T-helper 2 cell treated with Interferon-gamma antibody and Interleukin-4, amounts not matched to agents 5 μg/mL and 100 μg/mL, for 36 hours (primary cell): ENCODE measurements at places on chromosomes 3 and 15.

DNA sequence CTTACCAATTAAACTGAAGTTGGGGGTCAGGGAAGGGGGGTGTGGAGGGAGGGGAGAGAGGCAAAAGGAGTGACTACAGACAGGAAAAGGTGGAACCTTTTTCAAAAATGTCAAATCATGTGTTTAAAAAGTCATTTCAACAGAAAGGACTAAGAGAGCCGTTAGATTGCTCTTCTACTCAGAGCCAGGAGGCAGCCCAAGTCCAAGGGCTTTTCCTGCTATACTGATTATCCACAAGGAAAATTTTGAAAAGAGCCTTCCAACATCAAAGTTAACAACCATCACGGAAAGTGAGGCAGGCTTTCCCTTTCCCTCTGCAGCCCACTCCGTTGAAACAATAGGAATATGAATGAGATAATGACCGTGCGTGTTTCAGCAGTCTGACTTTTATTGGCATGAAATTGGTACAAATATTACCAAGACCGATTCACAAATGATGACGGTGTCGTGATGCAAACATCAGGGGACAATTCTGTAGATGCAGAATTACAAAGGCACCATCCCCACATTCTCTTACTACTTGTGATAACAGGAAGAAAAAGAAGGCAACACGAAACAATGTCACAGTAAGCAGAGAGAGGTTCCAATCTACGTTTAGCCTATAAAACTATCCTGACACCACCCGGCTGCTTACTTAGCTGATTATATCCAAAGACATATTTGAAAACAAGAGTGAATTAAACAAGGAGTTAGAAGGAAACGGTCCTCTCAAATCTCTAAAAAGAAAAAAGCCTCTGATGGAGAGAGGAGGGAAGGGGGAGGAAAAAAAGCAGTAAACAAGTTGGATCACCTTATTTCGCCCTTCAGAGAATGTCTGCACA lies 453.7 kb downstream of the FOXP1 start:
- DNase-seq, result no peak

DNA sequence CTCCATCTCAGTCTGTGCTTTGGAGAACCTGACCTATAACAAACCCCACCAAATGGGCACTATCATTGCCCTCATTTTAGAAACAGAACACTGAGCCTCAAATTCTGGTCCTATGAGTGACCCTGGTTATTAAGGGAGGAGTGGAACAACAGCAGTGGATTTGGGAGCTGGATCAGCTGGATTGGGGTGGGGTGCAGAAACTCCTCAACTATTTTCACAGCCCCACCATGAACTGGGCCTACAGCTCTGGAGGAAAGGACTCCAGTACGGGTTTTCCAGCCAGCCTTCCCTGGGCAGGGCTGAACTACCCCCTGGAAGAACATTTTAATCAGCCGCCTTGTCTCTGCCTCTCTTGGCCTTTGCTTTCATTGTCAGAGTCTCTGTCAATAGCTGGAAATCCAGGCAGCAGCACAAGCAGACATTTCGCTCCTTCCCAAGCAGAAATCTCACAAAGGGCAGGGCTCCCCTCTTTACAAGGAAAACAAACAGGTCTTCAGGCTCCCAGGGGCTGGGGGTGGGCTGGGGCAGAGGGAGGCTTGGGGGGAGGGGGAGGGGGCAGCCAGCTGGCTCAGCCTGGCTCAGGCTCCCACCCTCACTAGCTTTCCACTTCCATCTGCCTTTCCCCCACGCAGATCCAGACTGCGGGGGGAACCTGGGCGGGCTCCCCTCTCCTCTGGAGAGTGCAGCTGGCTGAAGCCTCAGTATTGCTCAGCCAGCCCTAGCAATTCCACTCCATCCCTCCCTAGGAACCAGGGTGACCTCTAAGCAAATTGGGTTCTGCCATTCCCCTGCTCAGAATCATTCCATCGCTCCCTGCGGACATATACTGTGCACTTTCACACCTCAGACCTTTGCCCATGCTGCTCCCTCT lies 13.7 kb upstream of the TLE3 start:
- DNase-seq, result no peak

GRCh38 chr3:49803465-49804140 lies 542 bp downstream of the INKA1 start:
- DNase-seq, result no peak

- DNase-seq, result no peak
These were observed 49.2 kb downstream of the SLC41A3 start for GRCh38 chr3:126034481-126035361.

- no peak for DNase-seq
These were observed 37.5 kb downstream of the SETMAR start for GRCh38 chr3:4340411-4341335.

DNA sequence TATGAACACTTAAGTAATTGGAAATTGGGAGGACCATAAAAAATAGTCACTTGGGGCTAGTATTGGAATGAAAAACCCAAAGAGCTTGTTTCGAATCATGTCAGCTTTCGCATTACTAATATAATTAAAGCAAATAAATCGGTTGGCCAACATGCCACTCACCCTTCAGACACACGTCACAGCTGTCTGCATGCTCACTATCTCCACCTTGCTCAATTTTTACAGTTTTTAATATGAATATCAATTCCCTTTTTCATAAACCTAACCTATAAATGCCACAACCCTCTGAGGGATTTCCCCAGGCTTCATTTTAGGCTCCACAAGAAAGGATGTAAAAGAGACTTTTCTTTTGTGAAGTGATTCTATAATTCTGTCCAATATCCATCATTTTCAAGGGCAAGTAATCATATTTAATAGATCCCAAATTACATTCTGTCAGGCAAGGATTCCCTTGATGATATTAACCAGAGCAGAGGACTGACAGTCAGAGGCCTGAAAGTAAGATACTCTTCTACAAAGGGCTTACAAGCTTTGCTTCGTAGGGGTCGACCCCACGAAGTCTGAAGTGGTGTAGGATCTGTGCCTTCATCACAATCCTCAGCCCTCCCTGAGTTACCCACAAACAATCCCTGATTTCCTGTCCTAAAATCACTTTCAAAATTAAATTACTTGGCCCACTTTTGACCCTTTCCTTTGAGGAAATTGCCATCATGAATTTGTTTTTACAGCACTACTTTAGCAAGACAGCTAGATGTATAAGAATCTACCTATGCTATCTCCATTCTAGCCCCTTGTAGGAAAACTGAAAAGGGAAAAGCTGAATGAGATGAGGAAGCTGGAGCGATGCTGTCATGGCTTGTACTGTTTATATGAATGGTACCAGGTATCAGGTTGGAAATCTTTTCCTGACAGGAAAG lies 44.5 kb downstream of the NANOGP8 start:
- no peak for DNase-seq

- no peak for DNase-seq
These were observed 185.5 kb upstream of the GPR149 start for GRCh38 chr3:154615471-154615870.

DNA sequence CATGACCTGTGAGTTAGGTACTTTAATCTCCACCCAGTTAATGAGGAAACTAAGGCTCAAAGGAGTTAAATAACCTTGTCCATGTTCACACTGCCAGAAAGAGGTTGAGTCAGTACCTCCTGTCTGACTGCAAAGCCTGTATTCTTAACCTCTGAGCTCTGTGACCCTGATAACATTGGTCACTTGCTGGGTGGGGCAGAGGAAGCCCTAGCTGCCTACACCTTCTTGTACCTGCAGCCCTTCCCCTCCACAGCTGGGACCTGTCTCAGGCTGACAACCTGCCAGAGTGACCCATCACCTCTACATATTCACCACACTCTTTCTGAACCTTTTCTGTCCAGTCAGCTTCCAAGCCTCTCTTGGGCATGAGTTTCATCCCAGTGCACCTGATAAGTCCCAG lies 106.1 kb upstream of the HES1 start:
- no peak for DNase-seq

GRCh38 chr3:172666181-172666872 lies 44.5 kb downstream of the NCEH1 start:
- DNase-seq, result no peak

DNA sequence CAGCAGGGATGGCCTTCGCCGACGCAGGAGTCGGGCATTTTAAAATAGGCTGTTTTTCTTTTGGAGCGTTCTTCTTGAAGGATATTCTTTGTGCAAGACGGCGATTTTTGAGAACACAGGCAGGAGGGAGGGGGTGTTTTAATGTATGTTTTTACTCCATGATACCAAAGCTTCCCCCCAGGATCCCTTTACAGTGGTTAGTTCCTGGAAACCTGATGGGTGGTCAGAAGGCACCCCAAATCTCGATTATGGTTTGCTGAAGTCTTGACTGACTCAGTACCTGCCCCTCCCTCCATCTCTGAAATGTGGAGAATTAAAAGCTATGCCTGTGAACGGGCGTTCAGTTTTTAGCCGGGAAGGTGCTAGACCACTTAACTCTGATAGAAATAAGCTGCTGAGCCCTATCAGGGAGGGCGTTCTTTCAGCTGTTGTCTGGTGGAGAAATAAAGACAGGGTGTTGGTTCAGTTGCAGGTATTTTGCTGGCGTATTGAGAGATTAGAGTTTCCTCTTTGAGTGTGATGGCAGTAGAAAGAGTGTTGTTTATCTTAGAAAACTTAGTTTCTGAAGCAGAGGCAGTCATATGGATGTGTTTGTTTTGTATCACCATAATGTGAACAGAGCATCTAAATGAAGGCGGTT lies 3.4 kb downstream of the IGF1R start:
- no peak for DNase-seq

DNA sequence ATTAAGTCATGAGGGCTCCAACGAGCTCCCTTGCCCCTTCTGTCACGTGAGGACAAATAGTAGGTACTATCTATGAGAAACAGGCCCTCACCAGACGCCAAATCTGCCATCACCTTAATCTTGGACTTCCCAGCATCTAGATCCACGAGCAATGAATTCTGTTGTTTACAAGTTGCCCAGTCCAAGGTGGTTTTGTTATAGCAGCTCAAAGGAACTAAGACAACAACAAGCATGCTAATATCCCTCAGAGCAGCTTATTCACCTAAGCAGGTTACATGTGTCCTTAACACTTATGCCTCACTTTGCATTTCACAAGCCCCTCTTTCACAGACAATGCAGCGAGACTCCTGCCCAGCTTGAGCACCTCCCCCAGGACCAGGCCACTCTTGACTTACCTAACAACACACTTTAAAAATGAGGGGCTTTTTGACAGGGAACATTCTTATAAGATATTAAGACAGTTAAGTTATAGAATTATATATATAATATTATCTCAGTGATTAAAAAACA lies 219.5 kb downstream of the PLCH1 start:
- no peak for DNase-seq

DNA sequence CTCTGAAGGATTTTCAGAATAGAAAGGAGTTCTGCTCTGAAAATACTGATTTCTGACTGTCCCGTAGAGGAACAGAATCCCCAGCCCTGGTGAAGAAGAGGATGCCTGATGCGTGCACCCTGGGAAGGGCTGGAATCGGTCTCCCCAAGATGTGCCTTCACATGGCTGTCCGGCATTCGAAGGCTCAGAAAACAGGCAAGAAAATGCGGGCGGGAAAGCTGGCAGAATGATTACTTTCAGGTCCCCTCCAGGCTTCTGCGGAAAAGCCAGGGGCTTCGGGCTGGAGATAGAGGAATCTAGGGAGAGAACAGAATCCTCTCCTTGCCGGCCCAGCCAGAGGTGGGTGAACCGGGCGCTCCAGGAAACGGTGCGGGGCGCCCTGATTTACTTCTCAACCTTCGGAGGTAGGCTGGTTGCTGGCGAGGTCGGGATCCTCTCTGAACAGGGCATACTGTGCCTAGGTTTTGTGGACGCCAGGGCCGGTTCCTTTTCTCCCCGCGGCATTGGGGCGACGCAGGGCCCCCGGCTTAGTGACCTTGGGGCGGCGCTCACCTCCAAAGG lies 2.5 kb downstream of the FOXL2NB start:
- no peak for DNase-seq

GRCh38 chr3:39542588-39542988 lies 75.1 kb downstream of the MOBP start:
- DNase-seq, result no peak

GRCh38 chr3:197454014-197454413 lies 101.8 kb downstream of the BDH1 start:
- DNase-seq, result no peak

DNA sequence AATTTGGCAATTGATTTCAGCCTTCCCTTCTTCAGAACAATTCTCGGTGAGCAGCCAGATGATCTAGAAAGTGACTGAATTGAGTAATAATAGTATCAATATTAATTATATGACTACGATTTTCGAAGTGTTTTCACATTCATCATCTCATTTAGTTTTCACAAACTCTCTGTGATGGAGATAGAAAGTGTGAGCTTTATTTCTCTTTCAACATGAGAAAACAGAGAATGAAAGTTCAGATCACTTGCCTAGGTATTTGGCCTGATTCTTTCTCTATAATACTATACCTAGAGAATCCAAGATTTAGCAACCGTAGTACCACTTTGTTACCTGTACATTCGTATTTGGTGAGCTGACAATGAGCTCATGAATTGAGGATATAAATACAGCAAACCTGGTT lies 739.2 kb upstream of the NR2F2 start:
- DNase-seq, result no peak

DNA sequence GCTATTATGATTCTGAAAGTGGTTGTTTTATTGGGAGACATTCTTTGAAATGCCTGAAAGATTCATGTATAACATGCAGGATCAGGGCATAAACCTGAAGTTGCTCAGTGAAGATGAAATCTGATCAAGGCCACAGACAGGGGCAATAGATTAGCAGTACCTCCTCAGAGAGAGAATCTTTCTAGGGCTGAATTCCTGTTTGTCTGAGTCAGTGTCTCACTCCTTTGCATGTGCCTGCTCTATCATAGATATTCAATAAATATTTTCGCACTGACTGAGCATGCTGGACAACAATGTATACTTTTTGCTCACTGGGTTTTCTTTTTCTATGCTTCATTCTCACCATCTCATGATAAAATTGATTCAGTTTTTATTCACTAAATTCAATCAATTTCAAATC lies 49.8 kb upstream of the PFN2 start:
- no peak for DNase-seq

- no peak for DNase-seq
These were observed 106.1 kb downstream of the ROBO2 start for GRCh38 chr3:77146004-77146403.

DNA sequence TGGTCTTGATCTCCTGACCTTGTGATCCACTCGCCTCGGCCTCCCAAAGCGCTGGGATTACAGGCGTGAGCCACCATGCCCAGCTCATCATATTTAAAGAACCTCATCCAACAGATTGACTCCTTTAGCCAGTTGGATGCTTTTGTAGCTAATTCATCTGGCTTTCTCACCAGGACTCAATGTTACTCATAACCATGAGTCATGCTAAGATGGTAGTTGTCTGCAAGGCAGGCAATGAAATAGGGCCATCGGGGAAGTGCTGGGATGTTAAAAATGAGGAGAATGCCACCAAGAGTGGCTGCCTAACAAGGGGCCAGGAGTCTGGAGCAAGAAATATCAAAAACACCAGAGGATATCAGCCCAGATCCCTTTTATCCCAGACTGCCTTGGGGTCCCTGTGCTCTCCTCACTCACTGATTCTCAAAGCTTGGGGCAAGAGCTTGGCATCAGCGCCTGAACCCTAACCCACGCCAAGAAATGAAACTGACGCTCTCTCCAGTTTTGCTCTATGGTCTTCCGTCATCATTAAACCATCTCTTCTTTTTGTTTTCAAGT lies 7.4 kb upstream of the PCOLCE2 start:
- no peak for DNase-seq
